Endothelial cell of coronary artery (primary cell): ENCODE measurements at places on chromosomes 13 and 19. TPM values are rescaled to one million over a fixed set of nuclear protein-coding genes. Genes with fewer than 3 reads are reported as not detected.

Gene ADGRE2
- not detected in 2 replicates for total RNA-seq

Gene WDR62
- total RNA-seq = 2.4 and 3.9 TPM in 2 replicates

Gene UPK1A
- total RNA-seq = not detected in 2 replicates

Gene ITGBL1
- total RNA-seq = 7.9 and 48.5 TPM in 2 replicates

Gene CCNE1
- 6.5 and 7.3 TPM in 2 replicates for total RNA-seq
